Uterine smooth muscle cell (primary cell): ENCODE measurements at places on chromosomes 3 and 15. TPM values are rescaled to one million over a fixed set of nuclear protein-coding genes. Genes with fewer than 3 reads are reported as not detected.

The MIX23 gene
- total RNA-seq = 31.7 and 48.6 TPM in 2 replicates

The EFHB gene
- total RNA-seq = under 0.01 and 0.11 TPM in 2 replicates

The FOXL2 gene
- 11.2 and 12.8 TPM in 2 replicates for total RNA-seq

The PAQR5 gene
- 0.37 and 1.5 TPM in 2 replicates for total RNA-seq

The IMPG2 gene
- 0.25 and 0.44 TPM in 2 replicates for total RNA-seq

The CCDC39 gene
- 0.12 TPM in 1 of 2 replicates, not detected in the other for total RNA-seq

The DAPK2 gene
- 4.2 and 5.8 TPM in 2 replicates for total RNA-seq

The NMNAT3 gene
- 0.33 and 2.4 TPM in 2 replicates for total RNA-seq

The CFAP100 gene
- total RNA-seq = not detected in 2 replicates

The UTS2B gene
- total RNA-seq = 0.37 and 1.00 TPM in 2 replicates

The SLC51B gene
- total RNA-seq = 0.12 and 0.33 TPM in 2 replicates
